Cerebellar cortex (tissue), 1 donor: ENCODE measurements at places on chromosomes 7 and 10.

GRCh38 chr10:69898524-69898923 lies 96.8 kb downstream of the COL13A1 start:
- DNase-seq, result no peak

DNA sequence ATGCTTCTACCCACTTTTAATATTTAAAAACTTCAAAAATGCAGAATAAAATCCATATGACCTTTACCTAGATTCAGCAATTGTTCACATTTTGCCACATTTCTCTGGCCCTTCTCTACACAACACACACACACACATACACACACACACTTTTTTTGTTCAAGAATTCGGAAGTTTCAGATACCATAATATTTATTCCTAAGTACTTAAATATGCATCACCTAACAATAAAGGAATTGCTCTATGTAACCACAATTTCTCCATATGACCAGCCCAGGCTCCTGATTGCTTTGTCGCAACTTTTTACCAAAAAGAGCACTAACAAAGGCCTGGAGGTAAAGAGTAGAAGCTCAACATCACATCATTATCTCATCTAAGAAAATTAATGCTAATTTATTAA lies 106.6 kb downstream of the FAS start:
- DNase-seq, result no peak

DNA sequence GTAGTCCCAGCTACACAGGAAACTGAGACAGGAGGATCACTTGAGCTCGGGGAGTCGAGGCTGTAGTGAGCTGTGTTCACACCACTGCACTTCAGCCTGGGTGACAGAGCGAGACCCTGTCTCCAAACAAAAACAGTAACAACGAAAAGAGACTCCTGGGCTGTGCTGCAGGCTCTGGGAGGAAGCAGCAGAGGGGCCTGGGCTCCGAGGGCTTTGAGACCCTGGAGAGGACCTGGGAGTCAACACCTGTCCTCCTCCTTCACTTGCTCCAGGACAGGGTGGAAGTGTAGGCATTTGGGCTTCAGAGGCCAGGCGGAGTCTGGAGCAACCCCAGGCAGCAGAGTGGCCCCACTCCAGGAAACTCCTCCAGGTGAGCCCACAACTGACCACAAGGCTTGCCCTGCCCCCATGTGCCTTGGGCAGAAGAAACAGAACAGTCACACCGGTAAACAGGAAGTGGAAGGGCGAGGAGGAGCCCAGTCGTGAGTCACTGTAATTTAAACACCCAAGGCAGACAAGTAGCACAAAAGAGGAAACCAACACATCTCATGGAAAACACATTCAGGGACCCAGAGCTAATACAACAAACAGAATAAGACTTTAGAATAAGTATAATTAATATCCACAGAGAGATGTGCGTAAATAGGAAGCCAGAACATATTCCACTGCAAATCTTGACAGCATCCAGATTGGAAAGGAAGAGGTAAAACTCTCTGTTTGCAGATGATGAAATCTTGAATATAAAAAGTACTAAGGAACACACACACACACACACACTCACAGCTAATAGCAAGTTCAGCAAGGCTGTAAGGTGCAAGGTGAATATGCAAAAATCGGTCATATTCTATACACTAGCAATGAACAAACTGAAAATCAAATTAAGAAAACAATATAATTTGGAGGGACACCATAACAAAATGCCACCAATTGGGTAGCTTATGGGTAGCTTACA lies 20.5 kb upstream of the RASGEF1A start:
- no peak for DNase-seq

- DNase-seq, result no peak
These were observed 143.3 kb downstream of the PKD1L1 start for GRCh38 chr7:47804767-47805545.

- DNase-seq, result no peak
These were observed 2.8 kb downstream of the GIMAP5 start for GRCh38 chr7:150740053-150740452.

DNA sequence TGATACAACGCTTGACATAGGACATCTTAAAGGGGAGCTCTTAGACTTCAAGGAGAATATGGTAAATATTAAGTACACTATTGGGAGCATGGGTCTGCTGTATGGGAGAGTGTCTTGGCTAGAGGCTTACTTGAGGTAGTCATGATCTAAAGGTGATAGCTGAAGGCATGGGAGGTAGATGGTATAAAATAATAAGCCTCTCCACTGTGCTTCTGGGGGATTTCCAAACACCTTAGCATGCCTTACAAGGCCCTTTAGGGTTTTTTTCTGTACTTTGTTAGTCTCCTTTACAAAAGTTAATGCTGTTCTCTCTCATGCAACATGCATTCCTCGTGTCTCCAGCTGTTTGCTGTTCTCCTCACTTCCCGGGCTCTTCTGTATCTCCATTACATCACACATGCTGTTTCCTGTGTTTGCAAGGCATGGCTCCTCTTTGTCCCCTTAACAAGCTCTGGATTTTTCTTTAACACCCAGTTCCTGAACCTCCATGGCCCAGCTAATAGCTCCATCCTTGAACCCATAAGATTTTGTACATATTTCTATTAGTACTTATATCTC lies 449.7 kb downstream of the AUTS2 start:
- DNase-seq, result no peak
